ENCODE measurements at places on chromosomes 7 and 10.

- peak; percentile 96 for DNase-seq
Measured at GRCh38 chr7:155702616-155703015, 58.2 kb downstream of the RBM33 start.

DNA sequence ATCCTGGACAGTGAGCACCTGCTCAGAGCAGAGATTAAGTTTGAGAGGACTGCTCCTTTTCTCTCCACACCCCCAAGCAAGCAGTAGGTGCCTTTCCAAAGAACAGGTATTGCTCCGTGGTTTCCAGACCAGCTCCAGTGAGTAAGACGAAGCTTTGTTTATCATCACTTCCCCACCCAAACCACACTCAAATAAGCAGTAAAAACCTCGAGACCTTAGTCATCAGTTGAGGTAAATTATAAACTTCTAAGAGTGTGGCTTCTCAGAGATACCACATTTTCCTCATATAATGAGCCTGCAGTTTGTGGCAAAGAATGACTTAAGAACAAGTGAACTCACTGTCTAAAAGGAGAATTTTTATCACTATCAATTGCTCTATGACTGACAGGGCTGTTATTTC, 50.0 kb upstream of the GRB10 start:
- DNase-seq, result peak; percentile 81

DNA sequence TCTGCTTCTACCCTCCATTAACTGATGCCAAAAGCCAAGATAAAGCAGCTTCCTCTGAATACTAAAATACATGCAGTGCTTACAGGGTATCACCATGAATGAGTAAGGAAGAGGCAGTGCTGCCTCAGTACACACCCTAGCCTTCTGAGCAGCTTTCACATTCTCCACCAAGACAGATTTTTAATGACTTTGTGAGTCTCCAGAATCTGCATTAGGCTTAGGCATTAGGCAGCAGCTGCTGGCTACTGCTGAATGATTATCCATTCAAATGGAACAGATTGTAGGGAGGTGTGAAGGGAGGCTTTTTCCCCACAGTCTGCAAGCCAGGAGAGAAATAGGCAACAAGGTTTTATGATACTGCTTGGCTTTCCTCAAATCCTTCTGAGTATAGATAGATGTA, 1226.7 kb upstream of the LRRN3 start:
- DNase-seq, result no peak

DNA sequence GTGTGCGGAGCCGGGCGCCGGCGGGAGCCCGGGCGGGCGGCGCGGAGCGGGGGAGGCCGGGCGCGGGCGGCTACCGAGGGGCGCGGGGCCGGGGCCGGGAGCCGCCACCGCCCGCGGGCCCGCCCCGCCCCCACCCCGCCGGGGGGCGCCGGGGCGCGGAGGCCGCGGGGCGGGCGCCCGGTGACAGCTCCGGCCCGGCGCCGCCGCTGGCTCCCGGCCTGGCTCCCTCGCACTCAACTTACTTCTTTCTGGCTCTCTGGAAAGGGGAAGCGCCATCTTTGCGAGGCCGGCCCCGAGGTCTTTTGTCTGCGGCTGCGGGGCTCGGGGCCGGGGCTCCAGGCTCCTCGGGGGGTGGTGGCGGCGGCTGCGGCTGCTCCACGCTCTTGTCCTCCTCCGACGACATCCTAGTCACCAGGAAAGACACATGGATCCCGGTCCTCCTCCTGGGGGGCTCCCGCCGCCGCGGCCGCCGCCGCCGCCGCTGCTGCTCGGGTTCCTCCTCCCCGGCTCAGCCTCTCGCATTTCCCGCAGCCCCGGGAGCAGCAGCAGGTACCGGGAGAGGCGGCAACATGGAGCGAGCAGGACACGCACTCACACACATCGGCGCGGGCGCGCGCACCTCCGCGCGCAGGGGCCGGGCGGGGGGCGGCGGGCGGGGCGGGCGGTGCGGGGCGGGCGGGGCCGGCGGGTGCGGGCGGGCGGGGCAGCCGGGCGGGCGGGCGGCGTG, at the start of gene KMT2C:
KMT2C (minus strand) TSS at position 620 of the 727 bp plus-strand sequence; CDS start at position 403, 217 bp downstream.
- DNase-seq, result peak; percentile 32

- peak; percentile 4 for DNase-seq
Measured at GRCh38 chr7:50304911-50305582, 531 bp downstream of the IKZF1 start.

GRCh38 chr10:69957241-69957885, 95.3 kb upstream of the MACROH2A2 start:
- DNase-seq, result no peak

GRCh38 chr10:89926736-89927135, 225.3 kb downstream of the KIF20B start:
- no peak for DNase-seq

- no peak for DNase-seq
Measured at GRCh38 chr10:49212783-49213182, 24.6 kb upstream of the TMEM273 start.

DNA sequence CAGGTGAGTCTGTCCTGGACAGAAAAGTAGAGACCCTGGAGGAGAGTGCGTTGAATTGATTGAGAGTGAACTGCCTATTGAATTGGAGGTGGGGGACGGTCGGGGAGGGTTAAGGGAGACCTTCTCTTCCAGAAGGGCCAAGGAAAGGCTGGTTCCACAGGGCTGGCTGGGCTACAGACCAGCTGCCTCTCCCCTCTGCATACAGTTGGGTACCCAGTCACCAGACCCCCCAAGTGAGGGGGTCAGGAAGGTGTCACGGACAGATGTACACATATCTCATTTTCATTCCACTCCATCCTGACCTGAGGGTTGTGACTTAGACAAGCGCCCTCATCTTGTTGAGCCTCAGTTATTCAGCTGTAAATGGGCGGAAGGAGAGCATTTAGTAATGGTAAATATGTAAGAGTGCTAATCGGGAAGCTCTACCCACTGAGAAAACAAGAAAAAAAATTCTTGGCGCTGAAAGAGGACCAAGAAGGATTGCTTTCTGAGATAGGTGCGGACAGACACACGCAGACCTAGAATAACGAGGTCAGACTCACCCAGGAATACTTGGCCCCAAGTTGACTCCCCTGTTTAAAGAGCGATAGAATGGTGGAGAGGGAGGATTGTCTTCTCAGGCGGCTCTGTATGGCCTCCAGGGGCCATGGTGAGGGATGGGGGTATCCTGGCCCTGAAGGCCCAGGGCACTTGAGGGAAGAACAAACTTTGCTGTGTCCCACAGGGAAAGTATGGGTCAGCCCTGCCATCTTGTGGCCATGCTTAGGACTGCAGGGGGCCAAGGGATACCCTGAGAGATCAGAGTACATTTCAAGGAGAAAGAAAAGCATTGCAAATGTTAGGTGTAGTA, 7.2 kb upstream of the MBL2 start:
- DNase-seq, result peak; percentile 34

GRCh38 chr10:95785317-95785716, 29.4 kb downstream of the ENTPD1 start:
- DNase-seq, result no peak

- no peak for DNase-seq
Measured at GRCh38 chr7:151493083-151493482, 26.6 kb downstream of the RHEB start.

GRCh38 chr10:16348891-16349290, 87.9 kb upstream of the PTER start:
- no peak for DNase-seq

GRCh38 chr10:129854796-129855705, 109.0 kb downstream of the EBF3 start:
- no peak for DNase-seq

DNA sequence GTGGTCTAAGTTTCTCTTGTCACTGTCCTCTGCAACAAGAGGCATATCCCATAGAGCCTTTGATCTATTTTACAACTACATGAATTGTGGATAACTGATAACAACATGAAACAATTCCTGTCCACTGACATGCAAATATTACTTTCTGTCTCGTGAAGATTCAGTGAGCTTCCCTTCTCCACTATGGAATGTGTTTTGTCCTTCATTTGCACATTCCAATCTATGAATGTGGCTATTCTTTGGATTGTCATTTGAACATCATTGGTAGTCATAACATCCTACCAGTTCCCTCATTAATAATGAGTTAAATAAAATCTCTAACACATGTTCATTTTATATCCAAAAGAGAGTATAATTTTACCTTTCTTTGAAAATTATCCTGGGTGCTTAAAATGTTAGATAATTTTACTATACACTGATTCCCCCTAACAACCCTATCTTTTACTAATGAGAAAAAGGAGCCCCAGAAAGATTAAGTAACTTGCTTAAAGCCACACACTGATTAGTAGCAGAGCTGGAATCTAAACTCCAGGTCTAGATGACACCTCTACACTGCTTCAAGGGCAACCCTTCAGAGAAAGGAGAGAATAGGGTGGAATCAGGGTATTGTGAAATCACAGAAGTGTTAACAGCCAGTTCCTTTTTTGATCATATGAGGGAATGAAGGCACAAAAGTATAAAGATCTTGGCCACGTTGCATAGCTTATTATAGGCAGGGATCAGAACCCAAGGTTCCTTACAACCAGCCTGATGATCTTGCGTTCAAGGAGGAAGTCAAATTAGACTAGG, 39.1 kb downstream of the PDE1C start:
- no peak for DNase-seq

DNA sequence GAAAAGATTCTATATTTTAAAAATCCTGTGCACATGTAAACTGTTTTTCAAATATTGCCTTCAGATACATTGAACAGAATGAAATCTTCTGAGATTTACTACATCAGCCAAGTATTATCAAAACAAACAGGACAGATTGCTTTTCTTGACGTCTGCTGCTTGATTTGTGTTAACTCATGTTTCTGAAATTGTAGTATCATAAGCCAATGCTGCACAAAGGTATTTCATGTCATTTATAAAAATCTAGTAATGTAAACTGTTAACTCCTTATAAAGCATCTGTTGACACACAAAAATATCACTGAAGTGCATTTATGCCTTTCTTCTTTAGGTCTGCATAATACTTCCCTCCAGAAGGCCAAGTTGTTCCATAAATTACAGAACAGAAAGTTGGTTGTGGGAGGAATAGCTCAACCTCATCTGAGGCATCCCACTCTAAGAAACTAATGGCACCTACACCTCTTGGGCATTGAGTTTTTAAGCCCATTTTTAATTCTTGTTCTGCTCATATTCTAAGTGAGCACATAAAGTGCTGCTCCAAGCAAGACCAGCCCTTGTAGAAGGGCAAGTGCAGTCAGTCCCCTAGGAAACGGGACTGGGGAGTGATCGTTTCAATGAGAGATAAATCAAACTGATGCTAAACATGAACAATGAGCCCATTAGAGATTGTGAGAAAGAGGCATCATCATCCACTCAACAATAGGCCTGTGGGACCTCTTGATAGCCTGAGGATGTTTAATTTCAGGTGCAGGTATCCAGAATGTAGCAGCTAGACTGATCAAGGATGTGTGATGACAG, 28.5 kb downstream of the CAV1 start:
- no peak for DNase-seq

DNA sequence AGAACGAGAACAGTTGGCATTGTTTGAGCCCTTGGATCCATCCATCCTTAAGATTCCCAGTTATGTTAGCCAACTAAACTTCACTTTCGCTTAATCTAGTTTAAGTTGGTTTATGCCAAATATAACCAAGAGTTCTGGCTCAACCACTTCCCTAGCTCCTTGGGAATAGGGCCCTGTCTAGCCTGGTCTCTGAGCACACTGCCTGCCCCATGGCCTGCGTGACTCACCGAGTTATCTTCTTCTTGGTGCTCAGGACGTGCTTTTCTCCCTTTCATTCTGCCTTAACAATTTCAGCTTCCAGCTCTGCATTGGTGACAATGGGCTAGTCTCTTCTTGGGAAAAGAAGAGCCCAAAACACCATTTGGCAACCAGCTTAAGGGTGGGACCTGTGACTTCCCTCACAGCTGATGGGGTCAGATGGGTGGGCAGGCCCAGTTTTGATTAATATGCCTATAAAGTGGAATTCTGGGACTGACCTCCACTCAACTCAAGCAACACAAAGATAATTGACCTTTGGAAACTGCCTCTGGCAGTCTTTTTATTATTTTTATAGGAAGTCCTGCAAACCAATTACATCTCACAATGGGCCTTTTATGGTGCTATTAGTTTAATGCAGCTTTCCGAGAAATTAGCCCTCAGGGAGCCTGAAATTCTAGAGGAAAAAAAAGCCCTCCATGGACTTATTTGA, 126.4 kb downstream of the CFAP58 start:
- no peak for DNase-seq

DNA sequence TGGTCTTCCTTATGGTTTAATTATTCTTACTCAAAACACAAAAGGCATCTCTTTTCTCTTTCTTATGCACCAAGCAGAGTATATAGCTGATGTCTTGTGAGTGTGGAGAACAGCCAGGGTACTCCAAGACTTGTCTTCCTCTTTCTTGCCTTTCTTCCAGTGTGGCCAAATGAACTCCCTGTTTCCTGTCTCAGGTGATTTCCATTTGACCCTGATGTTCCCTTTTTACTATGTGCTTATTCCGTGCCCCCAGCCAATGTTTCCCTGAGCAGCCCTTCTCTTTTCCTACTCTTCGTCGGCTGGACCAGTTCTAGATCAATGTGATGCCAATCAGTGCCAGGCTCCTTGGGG, 12.6 kb downstream of the OR9A4 start:
- no peak for DNase-seq

GRCh38 chr7:110502888-110503465, 588.0 kb upstream of the LRRN3 start:
- peak; percentile 23 for DNase-seq

All from foreskin keratinocyte (primary cell).